ENCODE measurements at places on chromosomes 7 and 10. TPM values are rescaled to one million over a fixed set of nuclear protein-coding genes. Genes with fewer than 3 reads are reported as not detected.

The BAIAP2L1 gene
- total RNA-seq: 1.7 TPM

The EIF5AL1 gene
- total RNA-seq: 0.08 TPM

The MPP7 gene
- 7.6 TPM for total RNA-seq

The TMEM176A gene
- 56.3 TPM for total RNA-seq

The ELFN1 gene
- total RNA-seq: 6.5 TPM

The ANKRD2 gene
- 25.7 TPM for total RNA-seq

The SPDYE1 gene
- not detected for total RNA-seq

The ADAM8 gene
- 1.5 TPM for total RNA-seq

DNA sequence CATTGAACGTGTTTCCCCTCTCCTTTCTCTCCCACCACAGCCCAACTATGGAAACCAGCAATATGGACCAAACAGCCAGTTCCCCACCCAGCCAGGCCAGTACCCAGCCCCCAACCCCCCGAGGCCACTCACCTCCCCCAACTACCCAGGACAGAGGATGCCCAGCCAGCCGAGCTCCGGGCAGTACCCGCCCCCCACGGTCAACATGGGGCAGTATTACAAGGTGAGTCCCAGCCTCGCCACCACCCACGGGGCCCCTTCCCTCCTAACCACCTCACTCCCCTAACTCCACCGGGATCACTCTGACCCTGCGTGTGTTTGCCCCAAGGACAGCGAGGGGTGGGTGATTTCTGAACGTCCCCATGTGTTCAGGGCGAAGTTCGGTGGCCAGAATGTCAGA lies 50.8 kb upstream of the PPIF start:
- DNase-seq: no peak

GRCh38 chr10:61628151-61628874 lies 34.4 kb upstream of the CABCOCO1 start:
- no peak for DNase-seq

- DNase-seq: no peak
These were observed 91.0 kb upstream of the STRIP2 start for GRCh38 chr7:129343099-129343700.

GRCh38 chr10:51080311-51081006 lies 6.2 kb downstream of the PRKG1 start:
- DNase-seq: no peak

DNA sequence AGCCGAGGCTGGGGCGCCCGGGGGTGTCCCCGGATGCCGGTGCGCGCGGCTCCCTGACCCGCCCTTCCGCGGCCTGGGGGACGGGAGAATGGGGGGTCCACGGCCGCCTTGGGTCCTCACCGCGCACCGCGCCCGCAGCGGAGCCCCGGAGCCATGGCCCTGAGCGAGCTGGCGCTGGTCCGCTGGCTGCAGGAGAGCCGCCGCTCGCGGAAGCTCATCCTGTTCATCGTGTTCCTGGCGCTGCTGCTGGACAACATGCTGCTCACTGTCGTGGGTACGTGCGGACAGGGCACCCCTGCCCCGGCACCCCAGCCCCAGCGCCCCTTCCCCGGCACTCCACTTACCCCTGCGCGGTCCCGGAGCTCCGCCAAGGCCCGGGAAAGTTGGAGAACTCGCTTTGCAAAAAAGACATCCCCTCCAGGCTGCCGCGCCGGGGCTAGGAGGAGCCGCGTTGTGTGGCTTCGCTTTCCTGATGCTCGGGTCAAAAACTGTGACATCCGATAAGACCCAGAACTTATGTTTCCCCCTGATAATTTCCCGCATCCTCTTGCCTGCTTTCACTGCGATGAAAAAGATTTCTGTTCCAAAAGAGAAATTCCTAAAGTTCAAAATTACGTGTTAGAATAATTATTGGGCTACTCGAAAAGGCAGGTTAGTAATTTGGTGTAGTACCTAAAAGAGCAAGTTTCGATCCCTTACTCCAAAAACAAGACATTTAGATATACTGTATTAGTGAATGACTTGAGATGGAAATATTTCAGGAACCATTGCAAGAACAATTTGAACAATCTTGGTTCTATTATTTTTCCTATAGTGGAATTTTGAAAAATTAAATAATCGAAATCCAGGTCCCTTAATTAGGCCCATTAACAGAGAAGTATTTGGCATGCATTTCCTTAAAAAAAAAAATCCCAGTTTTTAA lies 888 bp downstream of the SLC18A2 start:
- DNase-seq: no peak

GRCh38 chr7:48250441-48250951 lies 79.2 kb downstream of the ABCA13 start:
- DNase-seq: no peak

DNA sequence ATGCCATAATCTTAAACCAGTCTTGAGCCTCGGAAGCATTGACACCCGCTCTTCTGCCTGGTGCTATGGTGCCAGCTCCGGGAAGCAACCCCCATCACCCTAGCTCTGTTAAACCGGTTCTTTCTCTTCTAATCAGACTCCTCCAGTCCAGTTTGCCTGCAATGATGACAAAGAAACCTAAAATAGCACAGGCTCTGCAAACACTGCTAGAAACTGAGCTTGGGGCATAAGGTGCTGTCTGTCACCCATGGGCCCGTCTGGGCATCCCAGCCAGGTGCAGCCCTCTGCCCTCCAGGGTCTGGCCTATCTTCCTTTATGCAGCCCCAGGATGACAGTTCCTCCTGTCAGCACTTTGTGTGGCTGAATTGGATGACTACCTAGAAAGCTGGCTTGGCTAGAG lies 14.2 kb upstream of the CAMK2G start:
- no peak for DNase-seq

DNA sequence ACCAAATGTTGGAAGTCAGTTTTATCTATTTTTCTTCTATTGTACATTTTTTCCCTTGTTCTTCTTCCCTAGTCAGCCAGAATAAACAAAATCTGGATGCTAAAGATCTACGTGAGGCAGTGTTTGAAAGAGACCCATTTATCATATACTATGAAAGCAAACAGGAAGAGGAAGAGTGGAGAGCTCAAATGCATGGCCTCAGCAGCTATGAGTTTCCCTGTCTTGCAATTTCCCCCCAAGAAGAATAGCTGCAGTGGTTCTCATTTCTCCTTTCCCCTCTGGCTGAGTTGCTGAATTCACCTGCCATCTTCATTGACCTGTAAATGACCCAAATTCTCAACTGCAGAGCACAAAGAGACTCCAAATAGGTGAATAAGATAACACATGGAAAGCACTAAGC lies 347.1 kb upstream of the NRP1 start:
- no peak for DNase-seq

DNA sequence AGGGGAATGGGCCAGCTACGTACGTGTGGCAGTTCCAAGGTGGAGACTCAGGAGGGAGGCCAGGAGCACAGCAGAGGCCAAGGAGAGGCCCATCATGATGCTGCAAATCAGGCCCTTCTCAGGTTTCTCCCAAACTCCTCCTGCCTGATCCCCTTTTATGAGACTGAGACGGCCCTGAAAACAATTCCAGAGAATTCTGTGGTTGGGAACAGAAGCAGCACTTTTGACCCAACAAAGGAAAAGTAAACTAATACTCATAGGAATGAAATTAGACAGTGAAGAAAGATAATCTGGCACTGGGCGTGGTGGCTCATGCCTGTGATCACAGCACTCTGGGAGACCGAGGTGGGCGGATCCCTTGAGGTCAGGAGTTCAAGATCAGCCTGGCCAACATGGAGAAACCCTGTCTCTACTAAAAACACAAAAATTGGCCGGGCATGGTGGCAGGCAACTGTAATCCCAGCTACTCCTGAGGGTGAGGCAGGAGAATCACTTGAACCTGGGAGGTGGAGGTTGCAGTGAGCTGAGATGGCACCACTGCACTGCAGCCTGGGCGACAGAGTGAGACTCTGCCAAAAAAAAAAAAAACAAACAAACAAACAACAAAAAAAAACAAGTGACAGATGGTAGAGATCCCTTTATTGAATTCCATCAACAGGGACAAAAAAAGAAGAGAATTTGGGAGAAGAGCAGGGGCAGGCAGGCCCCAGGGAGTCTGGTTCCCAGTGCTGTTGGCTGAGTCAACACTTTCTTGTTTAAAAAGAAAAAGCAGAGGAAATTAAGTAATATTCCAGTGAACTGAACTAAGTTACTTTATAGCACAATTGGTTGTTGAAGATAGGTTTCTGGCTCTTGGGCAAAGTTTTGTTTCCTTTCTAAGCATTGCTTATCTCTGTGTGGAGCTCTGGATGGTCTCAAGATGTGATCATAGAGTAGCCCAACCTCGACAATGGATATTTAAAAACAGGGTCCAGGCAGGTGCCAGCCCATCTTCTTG lies at the start of gene CCL26:
Gene CCL26, minus strand, starts transcription at position 131 of the 997 bp plus-strand sequence. Its CDS starts 35 bp downstream, at position 96.
- peak; percentile 83 for DNase-seq

- no peak for DNase-seq
These were observed 354.6 kb downstream of the SDK1 start for GRCh38 chr7:3655635-3656034.

GRCh38 chr7:114944745-114945625 lies 23.1 kb downstream of the MDFIC start:
- peak; percentile 89 for DNase-seq

GRCh38 chr7:93883917-93884345 lies 6.6 kb downstream of the TFPI2 start:
- DNase-seq: no peak

DNA sequence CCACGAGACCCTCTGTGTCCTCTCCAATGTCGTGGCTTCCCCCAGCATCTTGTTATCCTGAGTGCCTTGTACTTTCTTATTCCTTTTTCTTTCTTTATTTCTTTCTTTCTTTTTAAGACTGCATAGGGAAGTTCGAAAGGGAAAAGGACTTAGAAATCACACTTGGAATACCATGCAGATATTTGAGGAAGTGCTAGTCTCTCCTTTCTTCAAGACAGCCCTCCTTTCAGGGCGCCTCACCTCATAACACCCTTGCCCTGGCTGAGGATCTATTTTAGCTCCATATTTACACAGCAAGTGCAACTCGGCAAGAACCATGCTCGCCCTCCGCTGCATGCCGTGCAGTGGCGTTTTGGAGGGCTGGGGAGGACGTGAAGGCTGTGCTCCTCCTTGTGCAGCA lies 232.3 kb upstream of the GLI3 start:
- DNase-seq: no peak

DNA sequence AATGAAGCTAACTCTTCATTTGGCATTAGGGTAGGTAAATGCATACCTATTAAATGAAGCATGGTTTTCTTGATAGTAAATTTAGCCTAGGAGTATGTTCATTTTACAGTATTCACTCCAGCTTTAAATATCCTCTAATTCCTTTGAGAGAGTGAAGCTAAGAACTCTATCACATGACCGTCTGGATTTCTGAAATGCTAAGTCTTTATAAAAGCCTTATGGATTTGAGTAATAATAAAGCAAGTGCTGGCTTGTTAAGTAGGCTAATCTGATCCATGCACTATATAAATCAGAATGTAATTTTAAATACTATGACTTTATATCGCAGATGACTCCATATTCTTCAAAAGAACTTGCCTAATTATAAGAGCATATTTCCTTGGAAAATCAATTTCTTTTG lies 64.8 kb downstream of the REEP3 start:
- DNase-seq: no peak

DNA sequence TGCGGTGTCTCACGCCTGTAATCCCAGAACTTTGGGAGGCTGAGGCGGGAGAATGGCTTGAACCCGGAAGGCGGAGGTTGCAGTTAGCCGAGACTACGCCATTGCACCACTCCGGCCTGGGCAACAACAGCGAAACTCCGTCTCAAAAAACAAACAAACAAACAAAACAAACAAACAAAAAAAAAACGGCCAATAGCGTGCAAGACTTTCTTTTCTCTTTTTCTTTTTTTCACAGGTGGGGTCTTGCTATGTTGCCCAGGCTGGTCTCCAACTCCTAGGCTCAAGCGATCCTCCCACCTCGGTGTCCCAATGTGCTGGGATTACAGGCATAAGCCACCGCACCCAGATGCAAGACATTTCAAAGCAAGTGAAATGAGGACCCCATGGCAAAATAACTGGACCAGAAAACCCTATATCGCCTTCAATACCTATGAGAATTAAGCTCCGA lies 1.6 kb downstream of the PSAP start:
- DNase-seq: no peak

DNA sequence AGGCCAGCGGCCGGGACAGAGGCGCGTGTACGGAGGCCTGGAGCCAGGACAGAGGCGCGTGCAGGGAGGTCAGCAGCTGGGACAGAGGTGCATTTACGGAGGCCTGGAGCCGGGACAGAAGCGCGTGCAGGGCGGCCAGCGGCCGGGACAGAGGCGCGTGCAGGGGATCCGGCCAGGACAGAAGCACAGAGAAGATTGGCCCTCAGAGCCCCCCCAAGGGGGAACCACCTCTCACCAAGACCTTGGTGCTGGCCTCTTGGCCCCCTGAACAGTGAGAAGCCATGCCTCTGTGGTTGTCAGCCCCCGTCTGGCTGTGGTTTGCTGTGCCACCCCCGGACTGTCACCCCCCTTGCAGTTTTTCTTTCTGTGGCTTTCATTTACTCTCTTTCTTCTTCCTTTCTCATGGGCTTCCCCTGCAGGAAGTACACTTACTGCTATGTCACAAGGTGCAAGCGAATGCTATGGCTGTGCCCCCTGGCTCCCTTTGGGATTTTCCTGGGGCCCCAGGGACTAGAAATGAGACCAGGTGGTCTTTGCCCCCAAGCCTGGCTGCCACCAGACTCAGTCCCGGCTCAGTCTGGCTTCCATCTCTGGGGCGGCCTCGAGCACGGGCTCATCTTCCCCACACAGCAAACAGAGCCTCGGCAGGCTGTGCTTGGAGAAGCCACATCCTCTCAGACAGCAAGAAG lies 41.1 kb downstream of the INSIG1 start:
- no peak for DNase-seq

DNA sequence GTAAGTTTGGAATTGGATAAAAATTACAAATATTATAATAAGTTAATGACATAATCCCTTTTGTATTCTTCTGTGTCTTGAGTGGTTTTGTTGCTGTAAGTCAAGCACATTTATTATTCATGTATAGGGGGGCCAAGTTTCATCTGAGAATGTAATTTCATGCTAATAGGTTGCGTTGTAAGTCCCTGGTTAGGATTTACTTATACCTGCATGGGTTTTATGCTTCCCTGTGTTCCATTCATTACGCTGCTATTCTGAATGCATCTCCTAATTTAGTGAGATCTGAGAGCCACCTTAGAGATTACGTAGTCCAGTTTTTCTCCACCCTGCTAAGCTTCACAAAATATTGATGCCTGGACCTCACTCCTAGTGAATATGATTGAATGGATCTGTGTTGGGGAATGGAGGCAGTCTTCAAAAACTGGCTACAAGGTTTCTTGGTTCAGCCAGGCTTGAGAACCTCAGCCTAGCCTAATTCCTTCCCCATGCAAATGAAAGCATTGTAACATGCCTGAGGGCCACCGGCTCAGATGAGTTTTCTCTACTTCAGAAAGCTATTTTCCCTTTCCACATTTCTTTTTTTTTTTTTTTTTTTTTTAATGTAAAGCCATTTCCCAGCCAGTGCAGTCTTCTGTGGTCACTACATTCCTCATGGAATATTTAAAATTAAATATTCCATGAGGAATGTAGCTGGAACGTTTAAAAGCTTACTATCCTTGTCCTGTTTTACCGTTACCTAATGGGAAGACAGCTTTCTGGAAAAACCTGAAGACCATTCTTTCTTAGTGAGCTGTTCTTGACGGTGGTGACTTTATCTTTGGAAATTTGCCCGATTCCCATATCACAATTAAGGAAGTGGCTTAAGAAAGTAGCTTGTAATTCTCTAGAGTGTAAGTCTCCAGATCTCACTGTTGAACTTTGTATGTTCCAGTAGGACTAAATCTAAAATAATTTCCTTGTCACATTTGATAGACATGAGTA lies 16.0 kb downstream of the PAPSS2 start:
- DNase-seq: no peak

- DNase-seq: no peak
These were observed 306.8 kb downstream of the ETV1 start for GRCh38 chr7:13682626-13683025.

GRCh38 chr7:30303312-30304039 lies 19.1 kb downstream of the ZNRF2 start:
- DNase-seq: no peak

- DNase-seq: no peak
These were observed 208.5 kb upstream of the FRMD4A start for GRCh38 chr10:14539176-14539575.

All from right atrium auricular region (tissue), 2 donors.